EL (cell line): ENCODE measurements at places on chromosomes 7 and 10.
A peak's percentile ranks its signal among the peaks of the same experiment; 100 is the strongest.

GRCh38 chr7:100875356-100875751 is 451 bp downstream of the SRRT start:
- no peak for DNase-seq

DNA sequence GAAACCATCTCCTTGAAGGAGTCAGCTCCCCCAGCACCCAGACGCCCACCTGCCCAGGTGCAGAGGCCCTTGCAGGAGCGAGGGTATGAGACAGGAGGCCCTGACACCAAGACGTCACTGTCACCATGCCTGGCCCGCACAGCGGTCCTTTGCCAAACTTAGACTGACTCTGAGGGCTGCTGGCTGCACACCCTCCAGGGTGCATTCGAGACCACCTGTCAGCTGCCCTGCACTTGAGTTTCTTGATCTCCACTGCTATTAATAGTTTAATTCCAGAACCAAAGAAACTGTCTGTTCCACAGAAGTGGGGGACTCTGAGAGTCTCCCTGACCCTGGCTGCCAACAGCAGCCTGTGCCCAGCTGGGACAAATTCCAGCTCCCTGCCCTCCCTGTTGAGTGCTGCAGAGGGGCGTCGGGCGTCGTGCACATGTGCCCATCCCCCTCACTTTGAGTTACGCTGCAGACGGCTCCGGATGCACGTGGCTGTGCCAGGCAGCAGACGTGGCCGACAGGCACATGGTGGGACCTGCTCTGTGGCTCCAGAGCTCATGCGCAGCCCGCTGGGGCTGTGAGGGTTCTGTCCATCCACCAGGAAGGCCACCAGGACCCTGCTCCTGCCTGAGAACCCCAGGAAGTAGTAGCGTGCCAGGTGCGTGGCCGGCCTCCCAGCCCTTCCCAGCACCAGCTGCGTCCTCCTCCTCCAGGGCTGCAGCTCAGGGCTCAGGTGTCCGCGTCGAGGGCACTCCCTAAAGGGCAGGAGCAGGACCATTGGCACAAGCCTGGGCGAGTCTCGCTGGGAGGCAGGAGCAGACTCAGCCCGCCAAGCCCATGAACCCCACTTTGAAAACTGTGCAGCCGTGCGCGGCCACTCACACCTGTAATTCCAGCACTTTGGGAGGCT is 24.8 kb downstream of the ELFN1 start:
- DNase-seq: no peak

DNA sequence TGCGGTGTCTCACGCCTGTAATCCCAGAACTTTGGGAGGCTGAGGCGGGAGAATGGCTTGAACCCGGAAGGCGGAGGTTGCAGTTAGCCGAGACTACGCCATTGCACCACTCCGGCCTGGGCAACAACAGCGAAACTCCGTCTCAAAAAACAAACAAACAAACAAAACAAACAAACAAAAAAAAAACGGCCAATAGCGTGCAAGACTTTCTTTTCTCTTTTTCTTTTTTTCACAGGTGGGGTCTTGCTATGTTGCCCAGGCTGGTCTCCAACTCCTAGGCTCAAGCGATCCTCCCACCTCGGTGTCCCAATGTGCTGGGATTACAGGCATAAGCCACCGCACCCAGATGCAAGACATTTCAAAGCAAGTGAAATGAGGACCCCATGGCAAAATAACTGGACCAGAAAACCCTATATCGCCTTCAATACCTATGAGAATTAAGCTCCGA is 1.6 kb downstream of the PSAP start:
- no peak for DNase-seq

DNA sequence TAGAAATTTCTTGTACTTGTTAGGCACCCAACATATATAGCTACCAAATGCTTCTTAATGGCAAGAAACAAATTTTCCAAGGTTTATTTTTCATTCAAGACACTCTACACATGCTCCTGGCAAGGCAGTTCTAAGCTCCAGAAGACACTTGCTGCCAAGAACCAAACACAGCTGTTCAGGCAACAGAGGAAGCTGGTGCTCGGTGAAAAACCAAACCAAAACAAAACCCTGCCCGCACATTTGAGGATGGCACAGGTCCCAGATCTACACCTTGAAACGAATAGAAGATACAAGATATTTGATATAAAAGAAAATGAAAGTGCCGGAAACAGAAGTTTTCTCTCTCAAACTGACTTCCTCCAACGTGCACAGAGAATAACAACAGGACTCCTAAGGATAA is 4.9 kb upstream of the DNTT start:
- no peak for DNase-seq

DNA sequence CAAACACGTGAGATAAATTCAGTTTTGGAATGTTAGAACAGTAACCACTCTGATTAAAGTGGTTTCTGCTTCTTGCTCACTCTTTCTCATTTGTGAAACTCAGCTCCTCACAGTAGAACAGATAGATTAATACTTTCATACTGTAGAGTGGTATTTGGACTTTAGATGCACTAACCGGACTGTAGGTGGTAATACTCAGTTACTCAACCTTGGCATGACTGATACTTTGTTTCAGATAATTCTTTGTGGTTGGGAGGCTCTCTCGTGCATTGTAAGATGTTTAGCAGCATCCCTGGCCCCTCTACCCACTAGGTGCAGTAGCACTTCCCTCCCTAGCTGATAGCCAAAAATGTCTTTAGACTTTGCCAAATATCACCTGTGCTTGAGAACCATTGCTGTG is 37.6 kb downstream of the MCU start:
- DNase-seq: no peak

DNA sequence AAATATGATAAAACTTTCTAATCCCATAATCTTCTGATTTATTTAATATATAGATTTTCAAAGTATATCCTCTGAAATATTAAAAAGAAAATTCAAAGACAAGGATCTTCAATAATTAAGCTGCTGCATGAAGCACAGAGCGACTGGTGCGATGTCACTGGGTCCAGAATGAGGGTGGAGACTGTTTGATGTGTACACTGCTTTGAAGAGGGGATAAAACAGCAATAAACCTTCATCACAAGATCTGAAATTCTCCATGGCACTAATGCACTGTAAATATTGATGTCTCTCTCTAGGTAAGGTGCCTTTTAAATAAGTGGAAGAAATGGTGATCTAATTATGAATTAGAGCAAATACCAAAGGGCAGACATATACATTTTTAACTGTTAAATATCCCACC is 337.8 kb downstream of the PARD3 start:
- DNase-seq: no peak

DNA sequence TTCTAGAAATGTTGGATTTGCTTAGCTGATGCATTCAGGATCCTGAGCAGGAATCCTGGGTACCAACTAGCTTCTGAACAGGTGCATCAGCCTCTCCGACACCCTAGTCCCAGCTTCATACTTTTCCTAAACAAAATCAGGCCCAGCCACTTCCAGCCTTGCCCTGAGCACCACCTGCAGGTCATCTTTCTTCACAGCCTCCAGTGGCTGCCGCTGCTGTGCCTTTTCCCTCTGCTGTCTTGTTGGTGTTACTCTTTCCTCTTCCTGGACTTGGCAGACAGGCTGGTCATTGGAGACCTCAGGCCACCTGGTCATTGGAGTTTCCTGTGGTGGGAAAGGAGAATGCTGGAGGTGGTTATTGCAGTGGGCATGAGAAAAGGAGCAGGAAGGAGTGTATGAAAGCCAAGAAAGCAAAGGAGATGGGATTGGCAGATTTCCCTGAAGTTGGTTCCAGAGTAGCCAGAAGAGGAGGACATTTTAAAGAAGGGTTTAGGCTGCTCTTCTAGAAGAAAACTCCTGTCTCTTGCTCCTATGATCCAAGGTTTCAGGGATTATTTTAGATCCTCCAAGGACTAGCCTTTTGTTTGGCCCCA is 48.2 kb upstream of the NFKB2 start:
- peak; percentile 37 for DNase-seq
